ENCODE measurements at places on chromosomes 1 and 21. TPM values are rescaled to one million over a fixed set of nuclear protein-coding genes. Genes with fewer than 3 reads are reported as not detected.

Gene HSD17B7
- 25.0 TPM for total RNA-seq

Gene MYOM3
- total RNA-seq = 0.15 TPM

Gene NBPF6
- not detected for total RNA-seq

Gene PM20D1
- total RNA-seq = 0.30 TPM

Gene TAS1R1
- 0.27 TPM for total RNA-seq

Gene MIS18A
- total RNA-seq = 4.7 TPM

Gene VN1R5
- not detected for total RNA-seq

Gene FMO3
- 13.4 TPM for total RNA-seq

Gene NTMT2
- total RNA-seq = not detected

Gene CCDC185
- not detected for total RNA-seq

Gene YBX1
- 552 TPM for total RNA-seq

Gene DNAJB4
- total RNA-seq = 29.0 TPM

GRCh38 chr1:19567041-19567440 is 77.1 kb upstream of the NBL1 start:
- no peak for DNase-seq

DNA sequence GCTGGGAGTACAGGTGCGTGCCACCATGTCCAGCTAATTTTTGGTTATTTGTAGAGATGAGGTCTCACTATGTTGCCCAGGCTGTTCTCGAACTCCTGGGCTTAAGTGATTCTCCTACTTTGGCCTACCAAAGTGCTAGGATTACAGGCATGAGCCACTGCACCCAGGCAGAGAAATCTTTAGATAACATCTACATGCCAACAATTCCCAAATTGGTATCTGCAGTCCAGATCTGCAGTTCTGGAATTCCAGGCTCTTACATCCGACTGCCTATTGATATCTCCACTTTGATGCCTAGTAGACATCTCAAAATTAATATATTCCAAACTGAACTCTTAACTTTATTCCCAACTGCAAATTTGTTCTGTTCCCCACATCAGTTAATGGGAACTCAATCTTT is 23.3 kb downstream of the INAVA start:
- no peak for DNase-seq

DNA sequence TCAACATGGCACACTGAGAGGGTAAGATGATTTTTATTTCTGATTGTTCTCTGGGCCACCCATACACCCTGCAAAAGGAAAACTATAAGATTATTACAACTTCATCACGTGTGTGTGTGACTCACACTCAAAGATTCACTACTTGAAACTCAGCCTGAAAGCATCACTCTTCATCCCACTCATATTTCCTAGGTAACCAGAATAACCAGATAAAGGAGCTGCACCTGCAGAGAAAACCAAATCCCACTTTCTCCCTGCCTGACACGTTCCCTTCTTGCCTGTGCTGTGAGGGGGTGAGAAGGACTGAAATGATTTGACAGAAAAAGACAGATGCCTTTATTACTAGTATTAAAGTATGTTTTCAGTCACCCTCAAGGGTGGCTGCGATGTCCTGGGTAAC is 131.6 kb downstream of the TGFBR3 start:
- no peak for DNase-seq

GRCh38 chr1:168321945-168322344 is 41.3 kb downstream of the TBX19 start:
- DNase-seq = no peak

- no peak for DNase-seq
Observed at GRCh38 chr1:115240297-115240696, 97.8 kb downstream of the NGF start.

- DNase-seq = no peak
Observed at GRCh38 chr1:114439369-114439768, 71.6 kb downstream of the TRIM33 start.

- no peak for DNase-seq
Observed at GRCh38 chr1:234217316-234217840, 155.9 kb upstream of the COA6 start.

DNA sequence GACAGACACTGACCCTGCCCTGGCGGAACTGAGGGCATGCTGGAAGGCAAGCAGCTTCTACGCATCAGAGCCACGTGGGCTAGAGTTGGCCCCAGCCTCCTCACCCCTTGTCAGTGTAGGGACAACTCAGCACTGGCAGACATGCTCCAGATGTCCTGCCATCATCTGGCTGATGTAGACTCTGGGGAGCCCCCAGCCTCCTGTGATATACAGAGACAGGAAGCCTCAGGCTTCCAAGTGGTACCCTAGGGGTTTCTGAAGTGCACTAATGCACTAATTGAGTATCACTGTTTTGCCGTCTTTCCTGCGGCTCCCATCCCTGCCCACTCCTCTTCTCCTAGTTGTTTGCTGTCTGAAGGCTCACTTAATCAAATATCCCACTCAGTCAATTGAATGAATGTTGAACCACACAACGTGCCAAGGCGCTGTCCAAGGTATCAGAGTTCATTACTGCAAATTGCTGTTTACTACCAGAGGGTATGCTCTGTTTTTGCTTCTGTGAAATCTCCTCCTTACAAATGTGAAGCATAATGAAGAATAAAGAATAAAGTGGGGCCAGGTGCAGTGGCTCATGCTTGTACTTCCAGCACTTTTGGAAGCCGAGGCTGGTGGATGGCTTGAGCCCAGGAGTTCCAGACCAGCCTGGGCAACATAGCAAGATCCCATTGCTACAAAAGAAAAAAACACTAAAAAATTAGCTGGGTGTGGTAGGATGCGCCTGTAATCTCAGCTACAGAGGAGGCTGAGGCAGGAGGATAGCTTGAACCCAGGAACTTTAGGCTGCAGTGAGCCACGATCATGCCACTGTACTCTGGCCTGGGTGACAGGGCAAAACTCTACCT is 76.4 kb upstream of the ZBTB18 start:
- DNase-seq = no peak

- no peak for DNase-seq
Observed at GRCh38 chr1:39117899-39118450, 86.5 kb upstream of the MACF1 start.

DNA sequence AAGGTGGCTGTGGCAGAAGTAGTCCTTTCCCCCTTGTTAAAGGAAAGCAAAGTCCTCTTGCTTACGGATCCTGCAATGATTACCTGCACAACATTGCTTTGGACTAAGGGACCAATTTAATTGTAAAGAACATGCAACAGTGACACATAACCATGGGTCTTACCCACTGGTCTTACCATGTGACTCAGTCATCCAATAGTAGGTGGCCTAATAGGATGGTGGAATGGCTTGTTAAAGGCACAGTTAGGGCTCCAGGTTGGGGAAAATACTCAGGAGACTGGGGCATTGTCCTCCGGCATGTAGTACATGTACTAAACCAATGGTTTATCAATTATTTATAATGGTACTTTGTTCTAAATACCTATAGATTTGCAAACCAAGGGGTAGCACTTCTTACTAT is 2.1 kb upstream of the YIPF1 start:
- DNase-seq = no peak

DNA sequence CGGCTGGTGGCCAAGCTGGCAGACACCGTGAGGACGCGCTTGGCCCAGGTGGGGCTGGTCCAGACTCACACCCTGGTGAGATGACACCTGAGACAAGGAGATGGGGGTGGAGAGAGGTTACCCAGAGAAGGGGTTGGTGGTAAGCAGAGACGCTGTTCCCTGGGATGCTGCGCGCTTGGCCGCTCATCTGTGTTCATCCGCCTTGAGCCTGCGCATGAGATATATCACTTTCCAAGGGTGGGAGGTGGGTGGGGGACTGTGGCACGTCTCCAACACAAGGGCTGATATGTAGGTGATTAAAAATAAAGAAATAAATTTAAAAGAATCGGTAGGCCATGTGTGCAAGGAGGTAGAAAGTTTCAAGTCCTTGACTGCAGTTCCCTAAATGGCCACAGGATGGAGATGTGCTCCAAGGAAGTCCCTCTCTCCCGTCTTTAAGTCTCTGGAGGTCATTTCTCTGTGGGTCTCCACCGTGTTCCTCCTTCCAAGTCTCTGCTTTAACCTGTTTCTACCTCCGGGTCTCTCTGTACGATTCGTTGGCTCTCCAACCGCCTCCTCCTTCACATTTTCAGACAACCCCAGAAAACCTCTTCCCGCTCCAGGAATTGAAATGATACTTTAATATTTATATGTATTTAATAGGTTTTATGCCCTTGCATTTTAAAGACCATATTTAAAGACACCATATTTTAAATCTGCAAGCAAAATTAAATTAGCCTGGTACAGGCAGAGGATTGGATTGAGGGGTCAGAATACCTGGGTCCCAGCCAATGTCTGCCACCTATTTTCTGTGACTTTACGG is 4.5 kb downstream of the TTC24 start:
- no peak for DNase-seq

GRCh38 chr1:173009597-173009996 is 41.1 kb downstream of the TNFSF18 start:
- DNase-seq = peak; percentile 50

GRCh38 chr1:195971589-195971988 is 636.7 kb downstream of the KCNT2 start:
- no peak for DNase-seq

DNA sequence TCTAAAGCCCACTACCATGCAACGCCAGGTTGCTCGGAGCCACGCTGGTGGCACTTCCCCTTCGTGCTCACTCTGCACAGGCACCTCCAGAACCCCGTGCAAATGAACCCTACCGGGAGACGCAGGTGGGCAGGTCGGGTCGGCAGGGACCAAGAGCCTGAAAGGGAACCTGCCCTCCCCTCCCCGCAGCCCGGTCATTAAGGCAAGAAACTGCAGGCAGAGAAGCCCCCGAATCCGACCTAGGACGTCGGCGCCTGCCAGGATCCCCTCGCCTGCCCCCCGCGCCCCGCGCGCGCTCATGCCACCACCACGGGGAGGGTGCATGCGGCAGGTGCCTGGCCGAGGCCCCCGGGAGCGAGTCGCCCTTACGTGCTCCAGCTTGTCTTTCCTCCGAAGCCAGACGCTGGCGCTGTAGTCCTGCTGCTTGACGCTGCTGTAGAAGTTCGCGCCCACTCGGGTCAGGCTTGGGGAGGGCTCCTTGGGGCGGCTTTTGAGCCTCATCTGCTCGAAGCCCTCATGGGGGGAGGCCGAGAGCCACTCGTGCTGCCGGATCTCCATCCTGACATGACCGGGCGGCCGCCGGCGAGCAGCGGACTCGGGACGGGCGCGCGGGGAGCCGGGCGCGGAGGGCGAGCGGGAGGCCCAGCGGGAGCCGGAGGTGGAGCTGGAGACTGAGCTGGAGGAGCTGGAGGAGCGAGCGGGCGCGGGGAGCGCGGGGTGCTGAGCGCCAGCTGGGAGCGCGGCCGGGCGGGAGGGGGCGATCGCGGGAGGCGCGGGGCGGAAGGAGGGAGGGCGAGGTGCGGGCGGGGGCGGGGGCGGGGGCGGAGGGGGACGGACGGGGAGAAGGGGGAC is 552 bp downstream of the PLD5 start:
- DNase-seq = peak; percentile 44

DNA sequence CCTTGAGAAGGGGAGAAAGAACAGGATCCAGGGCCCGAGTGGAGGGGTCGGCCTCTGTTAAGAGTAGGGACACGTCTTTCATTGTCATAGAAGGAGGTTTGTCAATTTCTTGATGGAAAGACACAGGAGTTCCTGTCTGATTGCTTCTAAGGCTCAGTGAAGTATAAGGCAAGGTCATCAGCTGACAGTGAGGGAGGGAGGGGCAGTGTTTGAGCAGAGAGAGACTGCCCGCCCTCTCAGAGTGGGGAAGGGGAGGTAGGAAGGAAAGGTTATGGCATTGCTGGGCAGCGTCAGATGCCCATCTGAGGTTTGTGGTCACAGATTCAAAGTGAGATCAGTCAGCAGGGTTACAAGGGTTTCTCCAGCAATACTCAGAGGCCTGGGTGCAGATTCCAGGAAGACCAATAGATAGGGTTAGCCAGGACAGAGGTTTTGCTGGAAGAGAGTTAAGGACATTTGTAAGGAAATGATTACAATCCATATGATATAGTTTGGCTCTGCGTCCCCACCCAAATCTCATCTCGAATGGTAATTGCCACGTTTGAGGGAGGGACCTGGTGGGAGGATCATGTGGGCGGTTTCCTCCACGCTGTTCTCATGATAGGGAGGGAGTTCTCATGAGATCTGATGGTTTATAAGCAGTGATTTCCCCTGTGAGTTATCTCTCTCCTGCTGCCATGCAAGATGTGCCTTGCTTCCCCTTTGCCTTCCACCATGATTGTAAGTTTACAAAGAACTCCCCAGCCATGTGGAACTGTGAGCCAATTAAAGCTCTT is 127.2 kb upstream of the GJB5 start:
- DNase-seq = no peak

- no peak for DNase-seq
Observed at GRCh38 chr1:28328228-28328648, 602 bp upstream of the MED18 start.

DNA sequence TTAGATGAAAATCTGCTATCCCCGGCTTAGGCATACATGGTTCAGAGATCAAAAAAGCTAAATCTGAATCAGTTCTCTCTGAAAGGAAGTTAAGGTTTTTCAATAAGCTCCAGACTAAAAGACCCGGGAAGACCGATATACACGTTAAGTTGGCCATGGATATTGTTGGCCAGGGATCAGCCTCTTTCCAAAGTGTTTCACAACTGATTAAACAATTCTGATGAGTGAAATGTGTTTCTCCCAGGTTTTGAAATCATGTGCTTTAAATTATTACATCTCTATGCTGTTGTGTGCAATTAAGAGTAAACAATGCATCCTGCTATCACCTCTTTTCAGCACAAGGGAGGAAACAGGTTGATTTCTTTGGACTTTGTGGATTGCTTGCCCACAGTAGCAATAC is 23.7 kb upstream of the GNG12 start:
- no peak for DNase-seq

- no peak for DNase-seq
Observed at GRCh38 chr1:179794669-179795068, 51.6 kb downstream of the FAM163A start.

DNA sequence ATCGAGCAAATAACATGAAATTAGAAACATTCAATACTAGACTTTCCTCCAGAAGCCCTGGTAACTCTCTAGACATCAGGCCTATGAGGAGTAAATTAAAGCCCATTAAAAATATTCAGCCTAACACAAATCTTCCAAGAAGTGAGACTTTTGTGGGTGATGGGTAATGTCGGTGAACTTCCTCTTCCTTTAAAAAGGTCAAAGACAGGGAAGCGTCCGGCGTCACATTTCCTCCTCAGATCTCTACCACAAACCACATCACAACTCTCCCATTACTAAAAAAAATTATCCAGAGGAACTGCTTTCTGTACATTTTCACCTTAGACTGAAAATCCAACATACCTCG is 1.4 kb downstream of the EIF4G3 start:
- peak; percentile 79 for DNase-seq

DNA sequence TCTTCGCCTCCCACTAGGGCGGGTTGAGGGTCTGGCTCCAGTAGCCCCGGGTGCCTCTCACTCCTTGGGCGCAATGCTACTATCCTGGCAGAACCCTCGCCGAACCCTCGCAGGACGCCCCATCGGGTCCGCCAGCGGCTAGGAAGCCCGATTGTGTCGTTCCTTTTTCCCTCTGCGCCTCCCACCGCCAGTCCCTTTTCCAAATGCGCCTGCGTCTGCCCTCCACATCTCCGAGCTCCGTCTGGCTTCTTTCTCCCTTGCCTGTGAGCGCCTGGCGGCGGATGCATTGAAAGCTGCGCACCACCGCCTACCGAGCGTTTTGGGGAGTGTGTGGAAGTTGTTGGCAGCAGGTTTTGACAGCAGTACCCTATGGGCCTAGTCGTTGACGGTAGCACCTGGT is 1.0 kb upstream of the DIRAS3 start:
- DNase-seq = no peak
